ENCODE measurements at places on chromosomes 11 and 22.

DNA sequence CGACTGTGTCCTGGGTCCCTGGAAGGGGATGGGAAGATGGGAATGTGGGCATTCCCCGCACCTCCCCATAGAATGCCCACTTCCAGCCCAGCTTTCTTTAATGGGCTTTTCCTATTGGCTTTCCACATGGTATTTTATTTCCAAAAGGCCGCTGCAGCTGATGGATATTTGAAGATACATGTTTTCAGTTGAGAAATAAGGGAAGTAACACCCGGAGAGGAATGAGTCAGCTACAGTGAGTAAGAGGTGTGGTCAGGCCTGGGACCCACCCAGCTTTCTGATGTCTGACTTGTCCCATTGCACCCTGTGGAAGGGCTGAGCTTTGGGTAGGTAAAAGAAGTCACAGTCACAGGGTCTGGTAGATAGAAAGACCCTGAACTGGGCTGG lies 476.9 kb downstream of the MIAT start:
- no peak for DNase-seq

DNA sequence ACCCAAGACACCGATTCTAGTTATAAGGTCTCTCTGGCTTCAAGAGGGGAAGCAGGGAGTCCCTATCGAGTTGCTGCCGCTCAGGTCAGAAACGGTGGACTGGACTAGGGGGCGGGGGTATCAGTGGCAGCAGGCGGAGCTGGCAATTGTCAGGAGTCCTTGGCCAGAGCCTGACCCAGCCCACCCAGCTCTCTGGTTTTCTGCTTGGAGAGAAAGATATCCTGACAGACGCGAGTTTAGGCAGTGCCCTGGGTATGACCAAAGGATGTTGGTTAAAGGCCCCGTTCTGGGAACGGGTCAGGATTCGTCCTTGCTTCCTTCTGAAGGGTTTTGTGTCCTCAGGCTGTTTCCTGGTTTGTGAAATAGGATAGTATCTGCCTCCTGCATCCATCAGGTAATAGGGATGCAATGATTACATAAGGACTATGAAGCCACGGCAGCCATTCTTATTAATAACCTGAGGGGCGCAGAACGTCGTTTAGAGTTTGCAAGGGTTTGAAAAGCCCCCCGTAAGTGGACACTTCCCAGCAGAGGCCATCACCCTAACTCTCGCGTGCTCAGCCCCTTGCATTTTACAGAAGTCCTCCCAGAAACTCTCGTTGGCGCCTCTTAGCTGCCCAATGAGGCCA lies 700 bp upstream of the DEPDC5 start:
- DNase-seq: no peak

DNA sequence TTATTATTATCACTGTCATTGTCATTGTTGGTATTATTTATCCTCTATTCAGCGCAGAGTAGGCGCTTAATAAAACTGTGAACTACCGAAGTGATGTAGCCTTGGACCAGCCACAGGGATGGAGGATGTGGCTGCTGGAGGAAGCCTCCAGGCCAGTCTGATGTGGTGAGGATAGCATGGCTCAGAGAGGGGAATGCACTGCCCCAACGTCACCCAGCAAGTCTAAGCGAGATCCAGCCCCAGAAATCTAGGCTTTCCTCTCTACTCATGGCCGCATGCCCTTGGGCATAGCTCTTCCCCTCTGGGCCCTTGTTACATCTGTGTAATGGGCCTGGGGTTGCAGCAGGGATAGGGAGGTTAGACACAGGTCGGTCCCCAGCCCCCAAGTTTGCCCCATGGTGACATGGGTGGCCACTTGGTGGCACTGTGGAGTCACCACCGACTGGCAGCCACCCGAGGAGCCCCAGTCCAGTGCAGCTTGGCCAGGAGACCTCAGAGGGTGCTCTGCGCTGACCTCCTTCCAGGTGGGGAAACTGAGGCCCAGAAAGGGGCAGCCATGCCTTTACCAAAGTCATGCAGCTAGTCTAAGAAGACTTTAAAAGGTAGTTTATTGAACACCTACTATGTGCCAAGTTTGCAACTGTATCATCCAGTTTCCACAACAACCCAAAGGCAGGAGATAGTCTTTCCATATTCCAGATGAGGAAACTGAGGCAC lies 395.7 kb downstream of the MN1 start:
- no peak for DNase-seq

GRCh38 chr11:86099874-86100273 lies 31.0 kb upstream of the PICALM start:
- DNase-seq: no peak

DNA sequence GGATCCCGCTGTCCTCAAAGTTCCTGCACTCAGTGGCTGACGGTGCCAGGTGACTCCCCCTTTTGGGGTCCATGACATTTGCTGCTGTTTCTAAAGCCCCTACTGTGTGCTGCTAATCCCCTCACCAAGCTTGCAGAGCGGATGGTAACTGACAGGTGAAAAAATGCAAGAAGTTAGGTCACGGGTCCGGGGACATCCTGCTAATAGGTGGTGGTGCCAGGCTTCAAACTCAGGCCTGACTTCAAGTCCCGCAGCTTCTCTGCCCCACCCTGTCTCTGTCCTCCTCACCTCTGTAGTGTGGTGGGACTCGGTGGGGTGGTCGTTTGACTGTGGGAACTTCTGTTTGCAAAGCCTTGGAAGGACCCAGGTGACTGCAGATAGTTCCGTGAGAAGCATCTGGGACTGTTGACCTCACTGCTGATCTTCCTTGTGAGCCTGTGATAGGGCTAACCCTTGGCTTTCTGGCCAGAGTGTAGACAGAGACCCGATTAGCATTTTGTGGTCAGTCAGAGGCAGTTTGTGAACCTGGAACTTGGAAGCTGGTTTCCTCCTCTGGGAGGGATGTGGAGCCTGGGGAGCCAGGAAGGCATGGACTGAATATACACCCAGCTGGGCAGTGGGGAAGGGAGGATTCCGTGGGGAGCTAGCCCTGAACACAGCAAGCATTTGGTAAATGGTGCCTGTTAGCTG lies 115.4 kb upstream of the OR4B1 start:
- no peak for DNase-seq
